ENCODE measurements at places on chromosomes 2 and 18.

DNA sequence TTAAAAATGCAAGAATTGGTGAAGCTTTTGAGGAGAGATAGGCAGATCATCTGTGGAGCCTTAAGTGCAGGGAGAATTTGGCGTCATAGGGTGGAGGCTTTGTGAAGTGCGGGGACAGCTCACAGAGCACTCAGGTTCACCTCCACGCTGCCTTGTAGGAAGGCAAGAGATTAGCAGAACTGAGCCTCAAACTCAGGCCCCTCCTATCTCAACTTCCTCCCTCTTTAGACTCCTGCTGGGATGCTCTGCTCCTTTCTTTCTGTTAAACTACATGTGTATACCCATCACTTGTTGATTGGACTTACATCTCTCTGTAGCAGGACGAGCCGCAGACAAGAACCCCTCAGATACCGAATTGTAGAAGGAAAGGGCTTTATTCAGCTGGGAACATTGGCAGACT lies 422.2 kb downstream of the SETBP1 start:
- DNase-seq: no peak

- peak; percentile 44 for DNase-seq
Measured at GRCh38 chr18:50151926-50152325, 43.0 kb downstream of the MYO5B start.

DNA sequence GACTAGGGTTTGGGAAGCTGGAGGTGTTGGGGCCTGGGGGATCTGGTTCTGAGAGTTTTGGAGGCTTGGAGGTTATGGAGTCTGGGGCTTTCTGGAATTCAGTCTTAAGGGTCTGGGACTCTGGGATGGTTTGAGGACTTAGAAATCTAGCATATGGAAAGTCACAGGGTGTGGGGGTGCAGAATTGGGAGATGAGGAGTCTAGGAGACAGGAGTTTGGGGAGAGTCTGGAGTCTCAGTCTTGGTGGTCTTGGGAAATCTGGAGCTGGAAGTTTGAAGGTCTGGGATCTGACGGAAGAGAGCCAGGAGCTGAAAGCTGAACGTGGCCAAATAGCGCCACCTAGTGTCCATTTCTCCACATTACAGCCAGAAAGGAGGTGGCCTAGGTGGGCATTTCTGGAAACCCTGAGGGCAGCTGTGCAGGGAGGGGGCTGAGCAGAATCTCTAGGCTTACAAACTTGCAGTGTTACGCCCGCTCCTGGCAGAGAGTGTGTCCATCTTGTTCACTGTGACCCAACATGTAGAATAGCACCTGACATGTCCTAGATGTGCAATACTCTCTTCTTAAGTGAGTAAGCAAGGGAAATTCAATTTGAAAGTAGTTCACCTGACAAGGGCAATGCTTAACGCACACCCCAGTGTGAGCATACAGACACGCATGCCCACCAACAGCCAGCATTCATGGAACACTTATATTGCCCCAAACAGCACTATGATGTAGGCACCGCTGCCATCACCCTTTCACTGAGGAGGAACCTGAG lies 204.8 kb downstream of the TFCP2L1 start:
- peak; percentile 15 for DNase-seq

DNA sequence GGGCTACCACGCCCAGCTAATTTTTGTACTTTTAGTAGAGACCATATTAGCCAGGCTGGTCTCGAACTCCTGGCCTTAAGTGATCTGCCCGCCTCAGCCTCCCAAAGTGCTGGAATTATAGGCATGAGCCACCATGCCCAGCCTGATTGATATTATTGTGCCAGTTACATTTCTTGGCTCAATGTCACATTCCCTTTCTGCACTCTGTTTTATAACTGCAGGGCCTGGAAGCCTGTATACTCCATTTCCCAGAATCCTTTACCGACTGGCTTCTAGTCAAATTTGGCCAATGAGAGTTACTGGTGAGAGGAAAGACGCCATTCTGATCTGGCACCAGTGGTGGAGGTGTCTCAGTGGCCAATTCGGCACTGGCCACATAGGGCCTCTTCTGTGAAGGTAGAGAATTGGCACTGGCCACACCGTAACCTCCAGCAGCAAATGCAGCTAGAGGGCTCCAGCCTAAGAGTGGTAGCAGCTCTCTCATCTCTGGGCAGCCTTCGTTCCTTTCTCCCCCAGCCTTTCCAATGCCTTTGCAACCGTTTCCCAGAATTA lies 16.9 kb upstream of the CFAP36 start:
- DNase-seq: no peak

- no peak for DNase-seq
Measured at GRCh38 chr2:233142355-233142897, 82.3 kb downstream of the INPP5D start.

- DNase-seq: no peak
Measured at GRCh38 chr2:60509066-60509465, 44.4 kb downstream of the BCL11A start.

DNA sequence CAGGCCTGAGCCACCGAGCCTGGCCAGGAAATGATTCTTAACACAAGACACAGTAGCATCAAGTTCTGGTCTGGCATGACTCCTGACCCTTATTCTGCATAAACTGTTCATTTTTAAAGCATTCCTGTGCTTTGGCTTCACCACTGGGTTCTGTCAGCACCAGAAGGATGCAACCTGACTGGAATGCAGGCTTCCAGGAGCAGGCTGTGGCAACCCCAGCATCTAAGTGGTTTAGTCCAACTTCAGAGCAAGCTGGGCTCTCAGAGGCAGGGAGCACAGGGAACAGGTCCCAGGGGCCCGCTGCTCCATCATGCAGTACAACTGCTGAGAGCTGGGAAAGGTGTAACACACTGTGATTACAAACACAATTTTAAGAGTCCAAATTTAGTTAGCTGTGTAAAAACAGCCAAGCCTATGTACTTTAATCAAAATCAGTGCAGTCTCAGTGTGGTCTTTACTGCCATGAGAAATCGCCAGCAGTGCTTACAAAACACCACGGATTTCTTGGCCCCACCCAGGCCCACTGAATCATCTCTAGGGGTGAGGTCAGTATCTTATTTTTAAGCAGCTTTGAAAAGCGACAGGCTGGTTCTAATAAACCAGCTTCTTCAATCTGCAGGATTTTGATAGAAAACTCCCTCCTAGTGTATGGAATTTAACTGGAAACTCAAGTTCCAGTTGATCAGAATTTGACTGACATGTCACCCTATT lies 44.4 kb upstream of the TMEM182 start:
- DNase-seq: peak; percentile 27

- DNase-seq: peak; percentile 44
Measured at GRCh38 chr2:201779901-201780673, 646 bp downstream of the ALS2 start.

GRCh38 chr2:217919781-217920351 lies 82.9 kb downstream of the TNS1 start:
- DNase-seq: peak; percentile 92

DNA sequence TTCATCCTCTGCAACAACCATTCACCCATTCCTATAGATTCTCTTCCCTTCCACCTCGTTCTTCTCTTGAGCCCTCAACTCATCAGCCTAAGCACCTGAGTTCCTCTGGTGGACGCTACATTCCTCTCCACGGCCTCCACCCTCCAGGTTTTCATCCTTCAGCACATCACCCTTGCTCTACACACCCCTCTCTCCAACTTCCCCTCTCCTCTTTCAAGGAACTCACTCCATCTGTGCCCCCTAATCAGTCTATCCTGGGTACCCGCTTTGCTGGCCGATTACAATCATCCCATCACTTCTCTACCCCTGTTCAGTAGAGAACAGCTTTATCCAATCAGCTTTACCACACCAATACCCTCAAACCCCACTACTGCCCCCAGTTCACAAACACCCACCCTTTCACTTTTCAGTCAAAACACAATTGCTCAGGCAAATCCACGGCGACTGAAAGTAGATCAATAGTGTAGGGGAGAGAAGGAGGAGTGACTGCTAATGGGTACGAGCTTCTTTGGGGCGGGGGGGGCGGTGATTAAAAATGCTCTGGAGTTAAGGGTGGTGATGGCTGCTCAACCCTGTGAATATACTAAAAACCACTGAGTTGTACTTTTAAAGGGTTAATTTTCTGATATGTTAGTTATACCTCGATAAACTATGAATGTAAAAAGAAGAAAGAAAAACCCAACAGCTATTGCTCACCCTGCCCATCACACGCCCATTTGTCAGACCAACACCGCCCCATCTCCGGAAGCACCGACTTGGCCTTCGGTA lies 857 bp downstream of the DYM start:
- DNase-seq: peak; percentile 19

GRCh38 chr2:140067661-140068060 lies 1287.5 kb upstream of the NXPH2 start:
- no peak for DNase-seq

DNA sequence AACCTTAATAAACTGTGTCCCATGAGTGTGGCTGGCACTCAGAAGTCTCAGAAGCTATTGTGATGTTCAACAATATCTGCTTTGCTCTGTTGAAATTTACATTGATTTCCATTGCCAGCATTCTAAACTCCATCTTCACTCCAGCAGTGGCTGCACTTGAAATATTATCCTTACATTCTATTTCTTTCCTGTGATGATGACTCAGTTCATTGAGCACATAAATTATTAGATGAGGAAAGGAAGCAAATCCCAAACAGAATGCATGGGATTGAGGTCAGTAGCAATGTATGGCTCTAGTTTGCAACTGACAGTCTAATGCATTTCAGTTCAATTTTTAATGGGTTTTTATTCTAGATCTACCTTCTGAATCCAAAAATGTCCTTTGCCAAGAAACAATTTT lies 92.4 kb upstream of the TTN start:
- DNase-seq: peak; percentile 41

DNA sequence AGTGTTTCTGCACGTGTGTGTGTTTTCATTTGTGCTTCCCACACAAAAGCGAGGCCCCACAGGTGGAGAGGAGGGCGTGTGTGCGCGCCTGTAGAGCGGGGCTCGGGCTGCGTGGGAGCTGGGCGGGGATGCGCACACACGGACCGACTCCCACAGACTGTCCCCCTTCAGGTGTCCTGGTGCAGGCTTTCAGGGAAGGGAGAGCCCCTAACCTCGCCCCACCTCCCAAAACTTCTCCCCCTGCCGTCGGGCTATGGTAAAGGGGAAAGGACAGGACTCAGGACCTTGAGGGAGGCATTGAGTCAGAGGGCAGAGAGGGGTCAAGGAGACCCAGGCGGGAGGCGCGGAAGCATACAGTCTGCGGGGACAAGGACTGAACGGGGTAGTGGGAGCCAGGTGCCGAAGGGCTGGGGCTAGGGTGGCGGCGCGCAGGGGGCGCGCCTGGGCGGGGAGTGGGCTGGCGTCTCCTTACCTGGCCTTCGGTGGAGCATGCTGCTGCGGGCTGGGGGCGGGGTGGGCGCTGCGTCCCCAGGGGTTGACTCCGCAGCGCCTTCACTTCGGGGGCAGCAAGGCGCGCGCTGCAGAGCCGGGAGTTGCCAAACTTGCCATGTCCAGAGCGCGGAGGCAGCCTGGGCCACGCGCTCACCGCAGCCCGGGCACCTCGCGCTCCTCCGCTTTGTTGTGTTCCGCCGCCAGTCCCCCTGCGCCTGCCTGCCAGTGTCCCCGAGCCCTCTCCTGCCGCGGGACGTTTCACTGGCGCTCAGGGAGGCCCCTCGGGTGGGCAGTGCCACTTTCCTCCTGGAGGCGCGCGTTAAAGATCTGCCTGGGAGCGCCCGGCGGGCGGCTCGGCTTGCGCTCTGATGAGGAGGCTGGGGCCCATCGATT lies 302.0 kb downstream of the NCKAP5 start:
- peak; percentile 40 for DNase-seq

DNA sequence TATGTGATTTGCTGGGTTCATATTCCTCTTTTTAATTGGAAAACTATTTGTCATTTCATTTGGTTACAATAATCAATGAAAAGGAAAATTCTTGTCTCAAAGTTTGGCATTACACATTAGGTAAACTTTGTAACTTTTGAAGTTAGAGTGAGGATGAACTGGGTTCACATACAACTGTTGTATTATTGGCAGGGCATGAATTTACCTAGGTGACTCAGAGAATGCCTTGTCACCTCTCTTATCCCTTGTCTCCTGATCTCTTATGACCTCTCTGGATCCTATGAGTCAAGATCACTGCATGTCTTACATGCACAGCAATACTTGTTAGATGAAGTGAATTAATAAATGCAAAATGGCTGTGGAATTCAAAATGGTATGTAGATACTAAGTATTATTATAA lies 563.4 kb upstream of the GCFC2 start:
- DNase-seq: no peak

GRCh38 chr2:39837856-39838453 lies 58.9 kb upstream of the THUMPD2 start:
- peak; percentile 51 for DNase-seq

DNA sequence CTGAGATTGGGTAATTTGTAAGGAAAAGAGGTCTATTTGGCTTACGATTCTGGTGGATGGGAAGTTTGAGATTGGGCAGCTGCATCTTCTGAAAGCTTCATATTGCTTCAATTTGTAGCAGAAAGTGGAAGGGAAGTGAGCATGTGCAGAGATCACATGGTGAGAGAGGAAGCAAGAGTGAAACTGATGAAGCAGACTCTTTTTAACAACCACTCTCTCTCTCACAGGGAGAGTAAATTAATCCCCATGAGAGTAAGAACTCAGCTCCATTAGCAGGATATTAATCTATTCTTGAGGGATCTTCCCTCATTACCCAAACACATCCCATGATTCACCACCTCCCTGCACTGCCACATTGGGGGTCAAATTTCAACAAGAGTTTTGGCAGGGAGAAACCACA lies 298.5 kb upstream of the CELF4 start:
- no peak for DNase-seq

- DNase-seq: peak; percentile 57
Measured at GRCh38 chr2:204776781-204777559, 231.7 kb downstream of the PARD3B start.

- DNase-seq: no peak
Measured at GRCh38 chr18:49071778-49072177, 121.0 kb upstream of the SMAD7 start.

DNA sequence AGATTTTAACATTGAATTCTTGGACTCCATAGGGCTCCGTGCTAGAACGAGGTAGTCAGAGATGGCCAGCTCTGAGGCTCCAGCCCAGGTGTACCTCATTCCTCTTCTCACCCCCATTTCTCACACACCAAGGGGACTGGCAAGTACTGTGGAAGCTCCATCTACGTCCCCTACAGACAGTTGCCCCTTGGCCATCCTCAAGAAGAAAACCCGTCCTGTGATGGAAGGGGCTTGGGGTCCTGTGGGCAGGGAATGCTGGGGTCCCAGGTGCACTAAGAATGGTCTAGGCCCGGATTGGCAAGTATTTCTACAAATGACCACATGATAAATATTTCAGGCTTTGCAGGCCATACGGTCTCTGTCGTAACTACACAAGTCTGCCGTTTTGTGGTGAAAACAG lies 110.3 kb downstream of the PDCL3 start:
- DNase-seq: no peak

GRCh38 chr2:146982393-146982846 lies 862.4 kb upstream of the ACVR2A start:
- DNase-seq: peak; percentile 98
